ENCODE measurements at places on chromosomes 6 and 20.
A peak's percentile ranks its signal among the peaks of the same experiment; 100 is the strongest.

DNA sequence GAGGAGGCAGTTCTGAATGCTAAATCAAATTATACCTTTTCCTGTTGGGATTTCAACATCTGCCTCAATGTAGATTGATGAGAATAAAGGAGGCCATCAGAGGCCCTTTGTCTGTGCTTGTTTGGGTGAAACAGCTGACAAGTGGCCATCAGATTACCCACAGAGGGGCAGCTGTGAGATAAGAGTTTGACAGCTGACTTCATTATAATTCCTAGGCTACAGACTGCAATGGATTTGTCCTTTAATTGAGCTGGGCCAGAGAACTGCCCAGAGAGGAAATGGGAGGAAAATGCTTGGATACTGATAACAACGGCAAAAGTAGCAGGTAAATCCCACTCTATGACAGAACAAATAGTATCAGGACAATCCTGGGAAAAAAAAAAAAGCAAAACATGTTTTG lies 649.4 kb downstream of the HDGFL1 start:
- peak; percentile 6 for DNase-seq

DNA sequence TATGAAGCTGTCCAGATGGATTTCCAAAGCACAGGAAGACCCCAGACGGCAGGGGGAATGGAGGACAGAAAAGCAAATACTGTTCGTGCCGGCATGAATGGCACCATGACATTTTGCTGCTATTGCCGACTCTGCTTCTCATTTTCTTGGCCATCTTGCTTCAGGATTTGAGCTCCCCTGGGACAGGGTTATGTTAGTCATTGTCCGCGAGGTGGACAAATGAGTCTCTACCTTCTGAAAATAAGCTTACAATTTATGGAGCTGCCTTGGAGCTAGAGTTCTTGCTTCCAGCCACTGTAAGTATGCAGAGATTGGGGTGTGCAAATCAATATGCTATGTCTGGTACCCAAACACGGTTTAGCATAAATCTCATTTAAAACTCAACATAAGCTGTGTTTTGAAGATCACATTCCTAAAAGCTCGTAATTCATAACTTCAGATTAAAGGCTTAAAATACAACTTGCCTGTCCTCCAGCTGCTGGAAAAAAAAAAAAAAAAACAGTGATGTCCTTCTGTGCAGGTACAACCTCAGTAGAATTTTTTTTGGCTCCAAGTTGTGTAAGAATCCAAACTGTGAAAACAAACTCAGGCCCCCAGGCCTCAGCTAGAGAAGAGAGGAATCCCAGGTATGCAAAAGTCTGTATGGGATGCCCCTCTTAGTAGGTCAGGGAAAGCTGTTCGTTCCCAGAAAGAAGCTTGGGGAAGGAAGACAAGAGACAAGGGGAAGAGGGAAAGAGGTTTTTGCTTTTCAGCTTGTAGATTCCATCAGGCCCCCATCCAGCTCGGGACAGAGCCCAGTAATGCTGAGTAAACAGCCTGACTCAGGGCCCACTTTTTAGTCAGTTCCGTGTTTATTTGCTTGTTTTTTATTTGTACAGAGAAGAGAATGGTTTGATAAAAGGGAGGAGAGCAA lies 184.2 kb upstream of the FOXA2 start:
- no peak for DNase-seq

- no peak for DNase-seq
Measured at GRCh38 chr20:47921408-47921807, 136.1 kb upstream of the SULF2 start.

DNA sequence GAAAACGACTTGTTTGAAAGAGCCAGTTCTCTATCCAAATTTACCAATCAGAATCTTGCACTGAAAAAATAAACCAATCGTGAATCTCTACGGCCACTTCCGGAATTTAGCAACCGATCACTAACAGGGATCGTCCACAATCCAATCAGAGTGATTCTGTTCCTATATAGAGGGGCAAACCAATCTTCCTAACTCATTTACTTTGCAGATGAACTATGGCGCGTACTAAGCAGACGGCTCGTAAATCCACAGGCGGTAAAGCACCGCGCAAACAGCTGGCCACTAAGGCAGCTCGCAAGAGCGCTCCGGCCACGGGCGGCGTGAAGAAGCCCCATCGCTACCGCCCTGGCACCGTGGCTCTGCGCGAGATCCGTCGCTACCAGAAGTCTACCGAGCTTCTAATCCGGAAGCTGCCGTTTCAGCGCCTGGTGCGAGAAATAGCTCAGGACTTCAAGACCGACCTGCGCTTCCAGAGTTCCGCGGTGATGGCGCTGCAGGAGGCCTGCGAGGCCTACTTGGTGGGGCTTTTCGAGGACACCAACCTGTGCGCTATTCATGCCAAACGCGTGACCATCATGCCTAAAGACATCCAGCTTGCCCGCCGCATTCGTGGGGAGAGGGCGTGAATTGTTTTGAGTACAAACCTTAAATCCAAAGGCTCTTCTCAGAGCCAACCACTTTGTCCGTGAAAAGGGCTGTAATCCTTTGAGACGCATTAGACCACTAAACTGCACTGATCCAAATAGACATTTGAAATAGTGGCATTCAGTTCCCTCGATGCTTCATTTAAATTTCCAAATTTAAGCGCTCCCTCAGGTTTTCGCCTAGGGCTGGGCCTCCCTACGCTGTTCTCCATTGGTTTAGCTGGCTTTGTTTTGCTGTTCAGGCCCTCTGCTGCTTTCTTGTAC lies 138.0 kb downstream of the HFE start:
- DNase-seq, result no peak

GRCh38 chr20:62979876-62980373 lies 26.8 kb downstream of the BHLHE23 start:
- DNase-seq, result peak; percentile 66

DNA sequence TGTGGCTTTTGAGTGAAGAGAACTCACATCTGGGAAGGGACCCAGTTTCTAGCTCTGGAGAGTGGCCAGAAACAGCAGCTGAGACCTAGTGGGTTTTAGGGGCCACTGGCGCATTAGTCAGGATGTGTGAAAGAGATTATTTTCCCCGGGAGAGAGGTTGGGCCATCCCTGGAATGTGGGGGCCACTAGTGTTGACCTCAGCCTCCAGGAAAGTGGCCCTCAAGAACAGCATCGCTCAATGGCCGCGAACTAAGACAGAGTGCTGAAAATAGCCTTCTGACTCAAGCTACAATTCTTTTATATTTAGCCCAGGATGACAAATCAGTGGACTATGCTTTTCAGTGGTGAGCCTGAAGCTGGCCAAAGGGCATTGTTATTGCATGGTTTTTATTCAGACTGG lies 210.4 kb upstream of the RNF24 start:
- DNase-seq, result no peak

GRCh38 chr20:33686984-33687366 lies 790 bp upstream of the E2F1 start:
- DNase-seq, result no peak

GRCh38 chr6:20223141-20223540 lies 10.9 kb upstream of the MBOAT1 start:
- DNase-seq, result no peak

GRCh38 chr6:101090281-101090680 lies 209.2 kb upstream of the ASCC3 start:
- no peak for DNase-seq

- DNase-seq, result no peak
Measured at GRCh38 chr6:71106276-71106675, 149.4 kb upstream of the B3GAT2 start.

DNA sequence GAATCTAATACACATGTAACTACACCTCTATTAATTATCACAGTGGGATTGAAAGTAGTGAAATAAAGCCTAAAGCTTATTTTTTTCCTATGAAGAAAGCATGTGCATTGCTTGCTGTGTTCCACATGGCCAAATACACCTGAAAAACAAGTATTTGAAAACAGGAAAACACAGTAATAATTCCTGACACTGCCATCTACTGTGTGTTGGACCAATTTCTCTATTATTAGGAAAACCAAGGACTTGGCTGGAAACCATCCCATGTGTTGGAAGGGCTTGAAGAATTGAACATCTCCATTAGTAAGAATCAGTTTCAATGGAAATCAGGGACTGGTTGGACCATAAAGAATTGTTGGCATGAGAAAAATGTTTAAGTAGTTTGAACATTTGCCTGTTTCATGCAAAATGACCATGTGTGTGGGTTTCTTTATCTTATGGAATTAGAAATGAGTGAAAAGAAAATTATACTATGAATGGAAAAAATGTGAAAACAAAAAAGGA lies 124.1 kb downstream of the PHF3 start:
- no peak for DNase-seq

- no peak for DNase-seq
Measured at GRCh38 chr6:26422329-26422728, 18.0 kb upstream of the BTN3A3 start.

- no peak for DNase-seq
Measured at GRCh38 chr6:108771421-108771820, 76.8 kb upstream of the ARMC2 start.

DNA sequence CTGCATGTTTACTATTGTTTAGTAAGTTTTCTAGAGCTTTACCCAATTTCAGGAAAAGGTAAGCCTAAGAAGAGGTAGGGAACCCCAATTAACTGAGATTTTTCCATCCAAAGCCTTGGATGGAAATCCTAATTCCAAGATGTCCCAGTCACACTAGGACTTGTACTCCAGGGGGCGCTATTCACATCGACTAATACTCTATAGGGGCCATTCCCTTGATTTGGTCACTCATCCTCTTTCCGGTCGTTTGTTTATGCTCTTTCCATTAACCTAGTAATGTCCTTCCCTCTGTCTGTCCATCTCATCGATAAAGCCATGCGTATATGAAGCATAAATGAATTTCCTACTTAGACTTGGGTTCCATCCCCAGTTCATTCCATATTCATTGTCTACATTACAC lies 80.8 kb upstream of the FUCA2 start:
- no peak for DNase-seq

- no peak for DNase-seq
Measured at GRCh38 chr6:14337152-14337551, 219.6 kb downstream of the CD83 start.

DNA sequence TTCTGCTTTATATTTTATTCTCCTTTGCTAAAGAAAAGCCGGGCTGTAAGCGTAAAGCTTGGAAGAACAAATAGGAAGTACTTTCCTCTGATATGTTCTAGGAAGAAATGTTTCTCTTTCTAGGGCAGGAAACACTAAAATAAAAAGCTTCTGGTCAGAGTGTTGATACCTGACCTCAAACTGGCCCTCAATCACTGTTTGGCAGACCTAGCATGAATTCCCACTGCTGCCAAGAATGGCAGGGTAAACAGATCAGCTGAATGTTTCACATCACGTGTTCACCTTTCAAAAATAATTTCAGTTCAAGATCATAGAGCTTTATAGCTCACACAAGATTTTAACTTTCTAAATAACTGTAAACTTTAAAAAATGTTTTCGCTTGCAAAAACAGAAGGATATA lies 2.9 kb downstream of the MPC1 start:
- DNase-seq, result peak; percentile 30

- DNase-seq, result no peak
Measured at GRCh38 chr6:14673201-14673600, 555.6 kb downstream of the CD83 start.

DNA sequence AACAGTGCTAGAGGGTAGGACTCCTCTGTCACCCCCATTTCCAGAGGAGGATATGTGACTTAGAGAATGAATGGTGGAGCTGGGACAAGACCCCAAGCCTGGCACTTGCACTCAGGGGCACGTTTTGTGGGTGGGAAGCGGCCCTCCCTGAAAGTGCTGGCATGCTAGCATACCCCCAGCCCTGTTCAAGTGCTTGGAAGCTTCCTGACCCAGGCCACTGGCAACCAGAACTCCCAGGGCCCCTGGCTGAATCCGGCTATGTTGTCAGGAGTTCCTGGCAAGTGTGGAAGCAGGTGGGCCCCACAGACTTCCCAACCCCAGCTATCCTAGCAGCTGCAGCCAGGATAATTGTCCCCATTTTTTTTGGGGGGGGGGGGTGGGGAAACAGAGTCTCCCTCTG lies 35.6 kb upstream of the TGM2 start:
- DNase-seq, result no peak

- DNase-seq, result no peak
Measured at GRCh38 chr20:1173698-1174097, 11.1 kb downstream of the TMEM74B start.

GRCh38 chr6:149134511-149134933 lies 183.0 kb upstream of the TAB2 start:
- DNase-seq, result no peak

- no peak for DNase-seq
Measured at GRCh38 chr20:5741089-5741488, 9.1 kb upstream of the SHLD1 start.

- DNase-seq, result no peak
Measured at GRCh38 chr6:158977382-158977781, 22.6 kb downstream of the RSPH3 start.

DNA sequence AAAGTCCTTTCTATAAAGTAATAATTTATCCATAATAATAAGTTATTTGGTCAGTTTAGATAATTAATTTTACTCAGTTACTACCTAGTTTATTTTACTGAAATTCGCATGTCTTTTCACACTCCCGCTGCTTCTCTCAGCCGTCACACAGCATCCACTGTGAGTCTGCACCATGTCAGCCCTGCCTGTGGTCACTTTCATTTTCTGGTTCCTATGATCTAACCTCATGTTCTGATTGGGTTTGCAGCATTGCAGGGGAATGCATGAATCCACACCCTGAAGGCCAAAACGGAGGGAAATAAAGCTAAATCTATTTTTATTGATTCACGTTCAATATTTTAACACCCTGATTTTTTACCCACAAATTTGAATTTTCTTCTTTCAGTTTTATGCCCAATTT lies 47.4 kb downstream of the PDE10A start:
- DNase-seq, result no peak

GRCh38 chr20:17836303-17836861 lies 132.2 kb downstream of the SNX5 start:
- no peak for DNase-seq

DNA sequence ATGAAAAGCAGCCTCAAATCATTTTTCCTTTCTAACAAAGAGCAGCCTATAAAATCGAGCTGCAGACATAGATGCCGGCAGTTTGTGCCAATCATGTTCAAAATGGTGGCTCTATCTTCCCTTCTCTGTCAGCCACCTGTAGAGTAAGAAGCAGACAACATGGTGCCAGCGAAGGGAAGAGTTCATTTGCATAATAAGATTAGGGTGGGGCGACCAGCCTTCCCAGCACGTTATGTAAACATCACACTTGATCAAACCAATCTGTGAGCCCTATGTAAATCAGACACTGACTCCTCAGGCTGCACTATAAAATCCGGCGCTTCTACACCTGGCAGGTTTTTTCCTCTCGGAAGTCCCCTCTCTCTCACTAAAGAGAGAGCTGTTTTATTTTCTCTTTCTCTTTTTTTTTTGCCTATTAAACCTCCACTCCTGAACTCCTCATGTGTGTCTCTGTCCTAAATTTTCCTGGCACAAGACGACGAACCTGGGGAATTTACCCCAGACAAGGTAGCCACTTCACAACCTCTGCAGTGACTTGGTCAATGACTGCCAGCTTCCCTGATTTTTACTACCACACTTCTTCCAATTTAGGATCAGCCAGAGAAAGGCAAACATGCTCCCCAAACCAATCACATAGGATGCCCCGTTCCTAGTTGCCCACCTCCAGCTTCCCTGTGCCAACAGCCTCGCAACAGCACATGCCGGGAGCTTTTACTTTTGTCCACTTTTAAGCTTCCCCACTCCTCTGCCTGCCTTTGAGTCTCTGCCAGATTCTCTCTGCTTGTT lies 12.9 kb downstream of the TPMT start:
- DNase-seq, result peak; percentile 56

GRCh38 chr6:142531727-142532126 lies 229.9 kb downstream of the ADGRG6 start:
- DNase-seq, result no peak
